ENCODE measurements at places on chromosomes 4 and X.

DNA sequence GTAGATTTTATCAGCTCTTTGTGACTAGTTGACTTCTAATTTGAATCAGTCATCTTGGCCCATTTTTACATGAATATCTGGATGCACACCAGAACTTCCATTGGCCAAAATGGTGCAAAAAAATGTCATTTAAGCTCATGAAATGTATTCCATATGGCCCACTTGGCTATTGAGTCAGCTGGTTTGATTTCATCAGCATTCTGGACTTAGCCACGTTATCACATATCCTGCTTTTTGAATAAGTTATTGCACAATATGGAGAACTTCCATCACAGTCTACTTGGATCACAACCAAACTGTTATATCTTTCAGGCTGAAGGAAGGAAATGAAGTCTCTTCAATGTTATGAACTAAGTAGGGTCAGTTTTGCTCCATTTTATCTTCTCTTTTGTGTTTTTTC is 640.6 kb downstream of the PCDH7 start:
- DNase-seq: no peak

DNA sequence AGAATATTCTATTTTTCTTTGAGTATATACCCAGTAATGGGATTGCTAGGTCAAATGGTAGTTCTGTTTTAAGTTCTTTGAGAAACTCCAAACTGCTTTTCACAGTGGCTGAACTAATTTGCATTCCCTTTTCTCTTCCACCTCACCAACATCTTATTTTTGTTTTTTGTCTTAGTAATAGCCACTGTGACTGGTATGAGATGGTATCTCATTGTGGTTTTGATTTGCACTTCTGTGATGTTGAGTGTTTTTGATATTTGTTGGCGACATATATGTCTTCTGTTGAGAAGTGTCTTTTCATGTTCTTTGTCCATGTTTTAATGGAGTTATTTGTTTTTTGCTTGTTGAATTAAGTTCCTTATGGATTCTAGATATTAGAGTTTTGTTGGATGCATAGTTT is 24.4 kb downstream of the AIMP1 start:
- DNase-seq: no peak

GRCh38 chrX:110846071-110846470 is 50.5 kb upstream of the CHRDL1 start:
- DNase-seq: peak; percentile 52

- no peak for DNase-seq
These were observed 43.8 kb downstream of the PJA1 start for GRCh38 chrX:69121321-69122000.

DNA sequence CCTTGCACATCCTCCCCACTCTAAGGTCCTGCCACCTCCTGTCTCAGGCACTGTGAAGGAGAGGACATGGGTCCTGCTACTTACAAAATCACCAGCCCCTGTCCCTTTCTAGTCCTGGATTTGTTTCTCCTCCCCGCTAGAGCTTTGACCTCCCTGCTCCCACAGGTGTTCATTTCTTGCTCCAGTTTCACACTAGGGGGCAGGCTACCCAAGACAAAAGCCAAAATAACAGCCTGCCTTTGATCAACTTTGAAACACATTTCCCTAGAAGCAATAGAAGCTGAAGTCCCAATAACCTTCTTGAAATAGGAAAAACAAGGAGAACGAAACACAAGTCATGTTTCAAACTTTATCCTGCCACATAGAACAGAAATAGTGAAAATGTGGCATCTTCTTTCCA is 164.4 kb downstream of the QDPR start:
- peak; percentile 26 for DNase-seq
